ENCODE measurements at places on chromosomes 13 and 19.
A peak's percentile ranks its signal among the peaks of the same experiment; 100 is the strongest.

GRCh38 chr19:4711211-4711610, 12.4 kb downstream of the DPP9 start:
- peak; percentile 35 for DNase-seq

DNA sequence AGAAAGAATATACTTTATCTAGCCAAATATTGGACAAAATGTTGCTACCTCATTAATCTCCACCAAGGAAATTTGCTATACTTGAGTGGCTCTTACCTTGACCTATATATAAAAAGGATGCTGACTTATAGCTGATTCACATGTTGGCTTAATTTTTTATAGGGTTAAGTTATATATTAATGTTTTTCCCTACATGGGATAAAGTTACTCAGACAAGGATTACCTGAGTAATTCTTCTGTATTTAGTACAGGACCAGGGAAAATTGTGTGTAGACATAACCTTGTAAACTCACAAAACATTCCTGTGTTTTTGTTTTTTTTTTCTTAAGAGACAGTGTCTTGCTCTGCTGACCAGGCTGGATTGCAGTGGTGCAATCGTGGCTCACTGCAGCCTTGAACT, 30.6 kb upstream of the SOHLH2 start:
- DNase-seq = no peak

DNA sequence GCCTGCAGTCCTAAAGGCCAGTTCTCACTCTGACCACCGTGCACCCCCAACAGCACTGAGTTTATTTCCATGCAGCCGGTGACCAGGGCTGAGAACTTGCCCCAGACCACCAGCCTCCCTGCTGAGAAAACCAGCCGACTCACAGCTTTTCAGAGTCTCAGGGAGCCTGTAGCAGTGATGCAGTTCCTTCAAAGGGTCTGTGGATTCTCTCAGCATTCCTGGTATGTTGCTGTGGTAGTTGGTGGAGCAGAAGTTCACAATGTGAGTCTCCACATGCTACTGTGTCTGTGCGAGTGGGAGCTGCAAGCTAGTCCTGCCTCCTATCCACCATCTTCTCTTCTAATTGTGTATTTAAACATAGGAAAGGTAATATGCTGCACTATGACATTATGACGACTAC, 254.9 kb upstream of the KLF12 start:
- DNase-seq = no peak

DNA sequence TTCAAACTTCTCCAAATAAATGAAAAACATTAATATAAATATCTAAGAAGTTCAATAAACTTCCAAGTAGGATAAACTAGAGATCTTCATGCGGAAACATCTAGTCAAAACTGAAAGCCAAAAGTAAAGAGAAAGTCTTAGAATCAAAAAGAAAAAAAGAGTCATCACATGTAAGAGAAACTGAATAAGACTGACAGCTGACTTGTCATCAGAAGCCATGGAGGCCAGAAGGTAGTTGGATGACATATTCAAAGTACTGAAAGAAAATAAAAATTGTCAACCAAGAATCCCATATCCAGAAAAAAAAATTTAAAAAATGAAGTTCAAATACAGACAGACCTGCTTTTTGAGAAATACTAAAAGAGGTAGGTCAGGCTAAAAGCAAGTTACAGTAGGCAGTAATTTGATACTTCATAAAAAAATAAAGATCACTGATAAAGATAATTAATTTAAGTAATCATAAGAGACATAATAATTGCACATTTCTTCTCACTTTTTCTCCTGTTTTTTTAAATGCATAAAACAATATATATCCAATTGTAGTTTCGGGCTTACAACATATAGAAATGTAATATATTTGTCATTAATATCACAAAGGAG, 327.6 kb upstream of the PCDH9 start:
- DNase-seq = no peak

GRCh38 chr13:63381078-63381859, 1965.6 kb upstream of the PCDH20 start:
- no peak for DNase-seq

GRCh38 chr19:11451871-11452619, 16.6 kb downstream of the PRKCSH start:
- DNase-seq = no peak

DNA sequence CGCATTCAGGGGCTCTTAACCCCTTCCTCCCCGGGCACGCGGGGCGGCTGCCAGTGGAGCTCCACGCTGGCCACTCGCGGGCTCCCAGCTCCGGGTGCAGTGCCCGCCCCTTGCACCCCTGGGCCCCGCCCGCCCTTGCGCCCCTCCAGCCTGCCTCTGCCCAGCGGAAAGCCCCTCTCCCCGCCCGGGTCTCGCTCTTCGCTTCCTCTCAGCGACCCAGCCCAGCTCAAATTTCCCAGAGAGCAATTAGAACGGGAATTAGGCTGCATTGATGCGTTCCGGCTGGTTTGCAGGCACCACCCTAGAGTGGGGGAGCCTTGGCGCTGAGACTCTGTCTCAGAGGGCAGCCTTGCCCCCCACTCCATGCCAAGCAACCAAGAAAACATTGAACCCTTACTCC, 1.8 kb upstream of the GSX1 start:
- no peak for DNase-seq

GRCh38 chr13:102017248-102017647, 384.6 kb downstream of the FGF14 start:
- DNase-seq = no peak

GRCh38 chr13:98839856-98840769, 87.6 kb upstream of the SLC15A1 start:
- DNase-seq = peak; percentile 61

DNA sequence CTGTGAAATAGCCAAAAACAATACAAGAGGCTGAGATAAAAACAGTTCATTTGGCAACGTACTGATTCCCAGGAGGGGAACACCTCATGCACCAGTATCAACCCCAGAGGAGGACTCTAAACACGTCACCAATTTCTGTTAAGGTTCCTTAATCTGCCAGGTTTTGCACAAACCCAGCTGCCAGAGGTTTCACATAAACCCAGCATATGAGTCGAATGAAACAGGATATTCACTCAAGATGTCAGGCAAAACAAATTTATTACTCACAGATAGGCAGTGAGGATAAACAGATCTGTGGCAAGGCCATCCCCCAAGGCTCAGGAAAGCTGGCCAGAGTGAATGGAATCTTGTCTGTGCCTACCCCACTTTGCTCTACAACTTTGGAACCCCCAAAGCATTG, 210.9 kb downstream of the GPC5 start:
- DNase-seq = peak; percentile 20

DNA sequence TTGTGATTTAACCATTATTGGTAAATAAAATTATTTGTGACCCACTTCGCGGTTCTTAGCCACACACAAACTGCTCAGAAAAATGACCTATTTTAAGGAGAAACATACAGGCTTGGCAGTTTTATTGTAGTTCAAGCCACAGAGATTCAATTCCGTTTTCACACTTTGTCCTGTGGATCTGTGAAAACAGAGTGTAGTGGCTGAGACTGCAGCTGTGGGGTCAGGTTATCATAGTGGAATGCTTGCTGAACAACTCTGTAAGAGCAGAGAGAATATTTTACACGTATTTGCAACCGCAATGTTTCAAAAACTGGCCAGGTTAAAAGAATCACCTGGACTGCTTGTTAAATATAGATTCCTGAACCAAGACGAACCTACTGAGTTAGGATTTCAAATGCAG, 292.5 kb downstream of the GPC5 start:
- no peak for DNase-seq

DNA sequence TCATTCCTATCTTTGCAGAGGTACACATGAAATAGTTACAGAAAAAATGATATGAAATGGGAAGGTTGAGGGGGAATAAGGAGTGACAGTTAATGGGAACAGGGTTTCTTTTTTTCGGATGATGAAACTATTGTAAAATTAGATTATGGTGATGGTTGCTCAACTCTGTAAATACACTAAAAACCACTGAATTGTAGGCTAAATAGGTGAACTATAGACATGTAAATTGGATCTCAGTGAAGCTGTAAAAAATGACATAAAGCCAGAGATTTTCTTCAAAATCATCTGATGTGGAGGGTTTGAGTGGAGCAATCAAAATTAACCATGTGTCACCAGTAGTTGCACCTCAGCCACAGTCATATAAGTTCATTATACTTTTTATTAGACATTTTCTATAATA, 6.6 kb upstream of the FLT3 start:
- no peak for DNase-seq

DNA sequence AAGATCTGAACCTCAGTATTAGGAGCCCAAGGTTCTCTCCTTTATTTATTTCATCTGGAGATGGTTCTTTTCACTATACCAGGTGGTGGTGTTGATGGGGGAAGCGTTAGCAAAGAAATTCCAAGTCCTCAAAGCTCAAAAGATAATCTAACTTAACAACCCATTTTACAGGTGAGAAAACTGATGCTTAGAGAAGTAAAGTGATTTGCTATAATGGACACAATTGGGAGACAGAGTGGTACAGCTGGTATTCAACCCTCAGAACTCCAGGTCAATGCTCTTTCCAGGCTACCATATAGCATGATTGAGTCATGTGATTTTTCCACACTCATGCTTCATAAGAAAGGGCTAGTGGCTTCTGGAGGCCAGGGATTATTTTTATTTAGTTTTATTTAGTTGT, 25.0 kb upstream of the URAD start:
- DNase-seq = no peak

DNA sequence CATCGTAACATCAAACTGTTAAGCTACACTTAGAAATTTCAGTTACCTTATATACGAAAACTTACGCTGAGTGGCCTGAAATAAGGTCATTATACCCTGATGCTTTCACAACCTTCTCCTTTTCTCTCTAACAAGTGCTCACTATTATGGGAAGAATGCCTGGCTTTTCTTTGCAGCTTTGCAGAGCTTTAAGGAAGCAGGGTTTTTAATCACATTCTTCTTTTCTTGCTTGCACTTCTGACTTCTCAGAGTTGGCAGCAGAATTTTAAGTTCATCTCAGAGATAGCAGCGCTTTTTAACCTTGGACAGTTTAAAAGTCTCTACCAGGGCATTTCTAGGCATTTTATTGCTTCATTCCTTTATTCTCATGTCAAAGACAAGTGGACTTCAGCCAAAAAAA, 285.1 kb downstream of the SPRY2 start:
- DNase-seq = no peak

DNA sequence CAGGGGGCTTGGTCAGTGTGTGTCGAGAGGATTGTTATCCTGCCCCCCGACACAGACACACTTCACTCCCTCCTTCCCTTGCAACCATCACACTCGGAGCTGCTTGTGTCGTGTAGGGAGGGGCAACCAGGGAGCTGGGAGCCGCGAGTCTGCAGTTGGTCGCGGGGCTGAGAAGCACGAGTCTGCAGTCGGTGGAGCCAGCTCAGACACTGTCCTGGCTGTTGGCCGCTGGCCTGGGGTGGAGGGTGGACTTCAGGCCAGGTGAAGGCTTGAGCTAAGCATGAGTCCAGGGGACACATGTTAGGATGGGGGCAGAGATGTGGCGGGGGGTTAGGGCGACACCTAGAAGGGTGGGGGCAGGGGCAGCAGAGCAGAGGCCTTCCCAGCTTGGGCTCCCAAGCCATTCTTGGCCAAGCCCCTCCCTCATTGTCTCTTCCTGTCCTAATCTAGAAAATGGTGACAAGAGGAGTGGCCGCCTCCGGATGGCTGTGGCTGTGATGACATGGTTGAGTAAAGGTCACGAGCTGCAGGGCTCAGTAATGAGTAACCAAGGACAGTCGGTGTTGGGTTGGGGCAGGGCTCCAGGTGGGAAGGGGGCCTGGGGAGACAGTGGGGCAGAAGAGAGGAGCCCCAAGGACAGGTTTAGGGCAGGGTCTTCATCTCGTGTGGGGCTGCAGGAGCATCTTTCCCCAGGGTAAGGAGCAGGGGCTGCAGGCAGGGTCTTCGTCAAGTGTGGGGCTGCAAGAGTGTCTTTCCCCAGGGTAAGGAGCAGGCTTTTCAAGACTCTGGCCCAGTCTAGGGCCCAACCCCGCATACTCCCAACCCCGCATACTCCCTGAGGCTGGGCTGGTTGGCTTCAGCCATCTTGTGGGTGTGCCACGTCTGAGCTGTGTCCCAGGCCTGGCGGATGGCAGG, 8.6 kb downstream of the PPP5C start:
- DNase-seq = peak; percentile 73

DNA sequence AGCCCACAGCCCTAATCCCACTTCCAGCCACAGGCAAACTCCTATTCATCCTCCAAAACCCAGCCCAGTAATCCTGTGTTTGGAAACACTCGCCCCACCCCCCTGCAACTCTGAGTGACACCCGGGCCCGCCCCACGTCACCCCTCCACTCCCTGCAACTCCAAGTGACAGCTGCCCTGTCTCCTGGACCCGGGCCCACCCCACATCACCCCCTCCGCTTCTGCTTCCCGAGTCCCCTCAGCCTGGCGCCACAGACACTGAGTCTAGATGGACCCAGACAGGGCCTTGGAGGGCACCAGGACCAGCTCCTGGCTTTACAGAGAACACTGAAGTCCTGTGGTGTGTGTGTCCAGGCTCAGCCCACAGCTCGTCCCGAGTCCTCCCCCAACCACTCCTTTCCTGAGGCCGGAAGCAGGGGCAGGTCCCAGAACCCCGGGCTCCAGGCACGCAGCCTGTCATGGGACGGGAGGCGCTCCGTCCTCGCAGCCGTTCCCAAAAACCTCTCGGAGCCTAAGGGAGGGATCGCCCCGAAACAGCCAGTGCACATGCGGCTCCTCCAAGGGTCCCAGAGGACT, 7.7 kb downstream of the REXO1 start:
- DNase-seq = peak; percentile 78

DNA sequence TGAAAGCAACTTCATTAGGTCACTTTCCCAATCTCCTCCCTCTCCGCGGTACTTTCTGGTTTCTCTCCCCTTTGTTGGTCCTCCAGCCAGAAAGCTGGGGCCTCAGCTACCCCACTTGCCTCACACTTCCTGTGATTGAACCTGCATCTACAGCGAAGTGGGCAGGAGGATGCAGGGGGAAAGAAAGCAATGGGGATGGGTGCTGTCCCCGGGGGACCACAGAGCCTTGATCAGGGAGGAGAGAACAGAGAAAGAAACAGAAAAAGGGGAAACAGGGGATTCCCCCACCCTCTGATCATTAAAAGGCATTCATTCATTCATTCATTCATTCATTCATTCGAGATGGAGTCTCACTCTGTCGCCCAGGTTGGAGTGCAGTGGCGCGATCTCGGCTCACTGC, 74.2 kb downstream of the TRPM4 start:
- no peak for DNase-seq

- no peak for DNase-seq
Measured at GRCh38 chr19:29576046-29576606, 30.0 kb upstream of the POP4 start.

- no peak for DNase-seq
Measured at GRCh38 chr19:38919837-38920601, 8.0 kb upstream of the CCER2 start.

DNA sequence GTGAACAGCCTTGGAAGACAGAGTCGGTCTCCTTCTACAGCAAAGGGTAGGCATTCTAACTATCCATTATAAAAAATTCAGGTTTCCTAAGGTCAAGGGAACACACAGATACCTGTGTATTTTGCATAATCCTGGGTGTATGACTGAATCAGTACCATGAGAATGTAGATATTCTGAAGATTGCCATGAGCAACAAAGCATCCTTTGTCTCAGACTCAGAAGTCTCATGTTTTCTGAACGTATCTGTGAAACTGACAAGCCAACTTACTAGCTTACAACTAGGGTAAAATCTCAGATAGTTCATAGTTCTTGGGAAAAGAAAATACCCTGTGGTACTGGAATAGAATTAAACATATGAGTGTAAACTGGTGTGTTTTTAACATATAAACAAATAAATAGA, 6.5 kb downstream of the ZNF566 start:
- DNase-seq = no peak

Measured in right cardiac atrium (tissue), 5 donors.